ENCODE measurements at places on chromosomes 7 and 10.
A peak's percentile ranks its signal among the peaks of the same experiment; 100 is the strongest.

DNA sequence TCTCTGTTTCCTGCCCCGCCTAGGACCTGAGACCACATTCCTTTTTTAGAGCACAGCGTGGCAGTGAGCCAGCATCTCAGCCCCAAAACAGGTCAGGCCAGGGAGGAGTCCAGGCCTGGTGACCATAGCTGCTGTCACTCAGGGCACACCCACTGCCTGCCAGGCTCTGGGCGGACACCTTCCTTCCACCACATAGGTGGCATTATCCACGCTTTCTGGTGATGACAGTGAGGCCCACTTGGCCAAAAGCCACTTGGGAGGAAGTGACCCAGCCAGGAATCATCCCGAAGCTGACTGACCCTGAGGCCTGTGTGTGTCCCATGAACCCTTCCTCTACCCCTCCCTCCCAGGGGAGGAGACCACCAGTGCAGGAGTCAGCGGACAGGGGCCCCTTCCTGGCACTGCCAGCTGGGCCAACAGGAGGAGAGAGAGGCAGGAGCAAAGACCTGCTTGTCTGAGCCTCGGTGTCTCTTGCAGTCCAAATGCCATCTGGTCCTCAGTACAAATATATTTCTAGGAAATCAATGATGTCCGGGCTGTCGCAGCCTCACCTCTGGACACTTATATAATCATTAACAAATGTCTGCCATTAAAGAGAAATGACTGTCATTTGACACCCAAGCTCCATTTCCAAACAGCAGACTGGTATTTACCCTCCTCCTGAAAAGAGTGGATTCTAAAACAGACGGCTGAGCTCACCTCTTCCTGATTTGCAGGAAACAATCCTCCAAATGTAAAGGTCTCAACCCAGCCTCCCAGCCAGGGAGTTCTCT lies 63.0 kb downstream of the ABRAXAS2 start:
- no peak for DNase-seq

DNA sequence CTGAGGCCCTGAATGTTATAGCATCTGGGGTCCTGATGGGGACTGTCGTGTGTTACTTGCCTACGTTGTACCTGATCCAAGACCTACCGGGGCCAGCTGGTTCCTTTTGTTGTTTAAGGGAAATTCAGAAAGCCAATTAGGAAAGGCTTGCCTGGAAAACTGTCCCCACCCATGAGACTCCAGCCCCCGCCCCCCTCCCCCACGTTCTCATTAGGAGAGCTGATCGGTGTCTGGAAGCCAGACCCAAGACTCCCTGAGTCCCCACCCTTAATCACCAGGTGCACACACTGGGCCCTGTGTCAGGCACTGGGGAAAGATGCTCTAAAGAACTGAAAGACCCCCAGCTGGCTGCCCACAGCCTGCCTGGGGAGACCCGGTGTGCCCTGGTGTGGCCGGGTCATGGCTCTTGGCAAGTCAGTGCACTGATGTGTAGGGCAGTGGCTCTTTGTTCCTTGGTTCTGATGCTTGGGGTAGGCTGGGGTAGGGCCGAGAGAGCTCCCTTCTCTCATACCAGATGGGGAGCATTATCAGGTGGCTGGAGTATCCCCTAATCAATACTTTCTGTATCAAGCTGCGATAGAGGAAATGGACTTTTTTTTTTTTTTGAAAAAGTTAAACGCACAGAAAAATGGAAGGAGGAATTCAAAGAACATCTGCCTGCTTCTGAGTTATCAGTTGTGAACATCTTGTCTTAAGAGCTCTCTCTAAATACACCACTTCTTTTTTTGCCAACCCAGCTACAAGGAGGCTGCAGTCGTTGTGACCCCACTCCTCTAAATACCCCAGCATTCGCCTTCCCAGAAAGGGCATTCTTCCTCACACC lies 16.9 kb downstream of the TSPAN15 start:
- no peak for DNase-seq

DNA sequence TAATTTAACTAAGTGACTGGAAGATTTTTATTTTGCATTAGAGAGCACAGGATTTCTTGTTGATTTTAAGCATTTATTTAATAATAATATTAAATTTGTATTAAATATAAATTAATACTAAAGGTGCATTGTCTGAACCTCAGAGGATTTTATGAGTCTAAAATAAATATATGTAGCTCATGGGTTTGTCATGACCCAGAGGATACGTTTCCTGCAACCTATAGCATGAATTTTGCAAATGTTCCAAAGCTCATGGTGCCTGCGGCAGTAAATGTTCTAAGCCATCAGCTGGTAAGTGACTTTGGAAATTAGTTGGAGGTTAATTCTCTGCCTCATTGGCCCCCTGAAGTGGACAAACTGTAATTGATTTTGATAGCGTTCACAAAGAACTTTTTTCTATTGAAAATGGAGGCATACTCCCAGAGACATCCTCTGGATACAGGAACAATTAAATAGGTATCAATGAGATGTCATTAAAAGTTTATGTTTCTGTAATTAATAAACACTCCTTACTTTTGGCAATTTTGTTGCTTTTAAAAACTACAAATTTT lies 397.4 kb downstream of the ANKRD7 start:
- DNase-seq, result no peak

GRCh38 chr10:126387041-126387921 lies 996 bp downstream of the ADAM12 start:
- DNase-seq, result no peak

DNA sequence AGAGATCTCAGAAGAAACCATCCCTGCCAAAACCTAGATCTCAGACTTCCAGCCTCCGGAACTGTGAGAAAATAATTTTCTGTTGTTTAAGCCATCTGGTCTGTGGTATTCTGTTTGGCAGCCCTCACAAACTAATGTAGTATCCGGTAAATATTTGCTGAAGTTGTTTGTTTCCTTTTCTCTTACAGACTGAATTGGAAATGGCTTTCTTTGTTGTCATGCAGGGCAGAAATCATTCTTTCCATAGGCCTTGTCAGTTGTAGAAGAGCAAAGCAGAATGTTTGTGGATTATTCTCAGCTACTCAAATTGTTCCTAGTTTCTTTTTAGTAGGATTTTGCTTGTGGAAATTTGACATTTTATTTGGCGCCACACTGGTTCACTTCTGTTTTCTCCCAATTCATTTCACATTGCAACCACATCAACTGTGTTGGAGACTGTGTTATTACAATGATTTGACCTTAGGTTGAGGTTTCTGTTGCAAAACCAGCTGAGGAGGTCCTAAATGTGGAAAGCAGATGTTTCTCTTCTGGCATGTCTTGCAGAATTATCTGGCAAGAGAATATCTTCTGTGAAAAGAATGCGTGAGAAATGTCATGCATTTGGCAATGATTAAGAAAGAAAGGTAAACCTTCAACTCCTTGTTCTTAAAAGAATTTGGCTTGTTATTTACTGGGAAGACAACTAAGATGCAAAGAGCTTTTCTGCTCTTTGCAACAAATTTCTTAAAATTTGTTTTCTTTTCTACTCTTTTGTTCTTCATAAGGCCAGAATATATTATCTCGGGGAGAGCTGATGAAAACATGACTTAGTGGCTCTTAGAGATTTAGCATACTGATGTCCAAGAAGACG lies 25.8 kb downstream of the ACTA2 start:
- peak; percentile 95 for DNase-seq

GRCh38 chr10:36766415-36766810 lies 359.0 kb upstream of the ANKRD30A start:
- no peak for DNase-seq

DNA sequence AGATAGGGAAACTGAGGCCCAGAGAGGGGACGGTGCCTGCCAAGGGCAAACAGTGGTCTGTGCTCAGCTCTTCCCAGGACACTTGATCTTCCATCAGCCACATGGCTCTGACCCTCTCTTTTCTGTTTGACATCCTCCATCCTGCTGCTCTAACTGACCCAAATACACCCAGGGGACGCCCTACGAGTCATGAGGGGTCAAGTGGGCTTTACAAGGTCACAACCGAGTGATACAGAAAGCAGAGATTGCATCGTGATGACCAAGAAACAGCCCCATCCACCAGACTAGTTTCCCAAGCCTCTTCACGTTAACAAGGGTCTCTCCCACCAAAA lies 131.2 kb upstream of the UNC5B start:
- no peak for DNase-seq

GRCh38 chr10:14772399-14772798 lies 2.3 kb downstream of the FAM107B start:
- no peak for DNase-seq

- DNase-seq, result no peak
These were observed 77.8 kb downstream of the BAMBI start for GRCh38 chr10:28754930-28755718.

DNA sequence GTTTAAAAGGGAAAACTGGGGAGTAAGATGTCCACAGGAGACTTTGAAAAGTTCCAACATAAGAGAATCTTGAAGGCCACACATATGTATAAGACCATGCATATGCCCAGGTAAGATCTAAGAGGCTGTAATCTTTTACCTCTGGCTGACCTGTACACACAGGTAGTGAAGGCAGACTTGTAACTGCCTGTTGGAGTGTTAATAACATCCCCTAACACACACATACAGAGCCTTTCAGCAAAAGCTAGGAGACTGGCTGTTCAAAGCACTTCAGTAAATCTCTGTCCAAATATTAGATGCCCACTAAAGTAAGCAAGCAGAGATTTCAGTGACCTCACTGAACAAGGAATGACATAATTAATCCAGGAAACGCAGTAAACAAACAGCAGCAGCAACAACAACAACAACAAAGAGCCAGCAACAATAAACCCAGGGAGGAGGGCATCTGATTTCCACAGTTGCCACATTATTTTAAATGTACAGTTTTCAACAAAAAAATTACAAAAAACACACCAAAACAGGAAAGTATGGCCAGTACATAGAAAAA lies 15.0 kb downstream of the CYP51A1 start:
- DNase-seq, result no peak

- no peak for DNase-seq
These were observed 121.8 kb downstream of the SGMS1 start for GRCh38 chr10:50501924-50502452.

- no peak for DNase-seq
These were observed 8.3 kb upstream of the CALML5 start for GRCh38 chr10:5507649-5508131.

- no peak for DNase-seq
These were observed 13.9 kb downstream of the TSPAN14 start for GRCh38 chr10:80468002-80468401.

DNA sequence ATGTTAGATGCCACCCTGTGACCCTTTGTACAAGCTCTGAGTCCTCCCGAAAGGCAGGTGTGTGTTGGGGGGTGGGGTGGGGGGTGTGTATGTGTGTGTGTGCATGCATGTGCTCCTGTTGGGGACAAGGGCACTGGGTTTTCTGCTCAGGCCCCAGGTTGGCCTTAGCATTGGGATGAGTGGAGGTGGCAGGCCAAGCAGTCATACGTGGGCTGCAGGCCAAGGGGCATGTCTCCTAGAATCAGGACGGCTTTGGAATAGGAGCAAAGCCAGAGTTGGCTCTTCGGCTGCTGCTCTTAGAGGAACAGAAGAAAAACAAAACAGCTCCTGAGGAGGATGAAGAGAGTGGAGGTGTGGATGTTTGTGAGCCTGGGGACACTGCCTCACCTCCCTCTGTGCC lies 26.0 kb downstream of the HSPA12A start:
- no peak for DNase-seq

- DNase-seq, result no peak
These were observed 891.5 kb upstream of the CELF2 start for GRCh38 chr10:10126218-10126617.

DNA sequence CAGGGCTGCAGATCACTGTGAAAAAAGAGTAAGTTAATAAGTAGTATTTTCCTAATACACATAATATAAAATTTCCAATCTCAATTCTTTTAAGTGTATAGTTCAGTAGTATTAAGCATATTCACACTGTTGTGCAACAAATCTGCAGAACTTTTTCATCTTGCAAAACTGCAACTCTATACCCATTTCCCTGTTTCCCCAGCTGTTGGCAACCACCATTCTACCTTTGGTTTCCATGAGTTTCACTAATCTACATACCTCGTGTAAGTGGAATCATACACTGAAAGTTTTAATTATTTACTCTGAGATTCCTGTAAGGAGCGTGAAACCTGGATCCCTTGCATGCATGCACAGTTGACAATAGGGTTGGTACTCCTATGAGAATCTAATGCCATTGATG lies 155.4 kb downstream of the ZPBP start:
- no peak for DNase-seq

- no peak for DNase-seq
These were observed 3.0 kb upstream of the NANOS1 start for GRCh38 chr10:119026301-119027110.

GRCh38 chr7:71339924-71340323 lies 208.0 kb downstream of the GALNT17 start:
- DNase-seq, result no peak

DNA sequence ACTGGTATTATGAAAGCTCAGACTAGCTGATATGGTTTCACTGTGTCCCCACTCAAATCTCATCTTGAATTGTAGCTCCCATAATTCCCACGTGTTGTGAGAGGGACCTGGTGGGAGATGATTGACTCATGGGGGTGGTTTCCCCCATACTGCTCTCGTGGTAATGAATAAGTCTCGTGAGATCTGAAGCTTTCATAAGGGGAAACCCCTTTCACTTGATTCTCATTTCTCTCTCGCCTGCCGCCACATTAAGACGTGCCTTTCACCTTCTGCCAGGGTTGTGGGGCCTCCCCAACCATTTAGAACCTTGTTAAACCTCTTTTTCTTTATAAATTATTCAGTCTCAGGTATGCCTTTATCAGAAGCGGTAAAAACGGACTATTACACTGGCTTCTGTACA lies 40.3 kb downstream of the COL13A1 start:
- no peak for DNase-seq

- no peak for DNase-seq
These were observed 136.5 kb downstream of the ZMYND11 start for GRCh38 chr10:271722-272121.

DNA sequence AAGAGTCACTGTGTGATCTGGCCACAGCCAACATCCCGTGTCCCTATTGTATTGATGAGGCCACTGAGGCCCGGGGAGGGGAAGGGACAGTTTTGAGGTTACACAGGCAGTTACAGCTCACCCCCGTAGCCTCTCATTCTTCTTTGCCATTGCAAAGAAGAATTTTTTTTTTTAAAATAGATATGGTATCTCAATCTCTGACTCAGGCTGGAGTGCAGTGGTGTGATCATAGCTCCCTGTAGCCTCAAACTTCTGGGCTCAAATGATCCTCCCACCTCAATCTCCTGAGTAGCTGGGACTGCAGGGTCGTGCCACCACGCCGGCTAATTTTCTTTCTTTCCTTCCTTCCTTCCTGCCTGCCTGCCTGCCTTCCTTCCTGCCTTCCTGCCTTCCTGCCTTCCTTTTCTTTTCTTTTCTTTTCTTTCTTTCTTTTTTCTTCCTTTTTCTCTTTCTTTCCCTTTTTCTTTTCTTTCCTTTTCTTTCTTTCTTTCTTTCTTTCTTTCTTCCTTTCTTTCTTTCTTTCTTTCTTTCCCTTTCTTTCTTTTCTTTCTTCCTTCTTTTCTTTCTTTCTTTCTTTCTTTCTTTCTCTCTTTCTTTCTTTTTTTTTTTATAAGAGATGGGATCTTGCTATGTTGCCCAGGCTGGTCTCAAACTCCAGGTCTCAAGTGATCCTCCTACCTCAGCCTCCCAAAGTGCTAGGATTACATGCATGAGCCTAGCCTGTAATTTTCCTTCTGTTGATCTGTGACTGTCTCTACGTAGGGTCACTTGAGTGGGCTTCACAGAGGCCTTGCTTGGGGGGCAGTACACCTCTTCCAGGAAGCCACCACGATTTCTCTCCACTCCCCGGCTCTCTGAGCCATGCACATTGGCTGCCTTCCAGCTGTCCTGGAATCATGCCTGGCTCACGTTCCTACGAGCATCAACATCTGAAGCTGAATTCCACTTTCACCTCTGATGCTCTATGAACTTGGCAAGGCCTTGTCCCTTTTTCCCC lies 31.3 kb downstream of the TMEM270 start:
- peak; percentile 43 for DNase-seq

Data from fibroblast of skin of left biceps (primary cell).